Spleen (tissue), 13 donors: ENCODE measurements at places on chromosomes 11 and 22.
A peak's percentile ranks its signal among the peaks of the same experiment; 100 is the strongest.

DNA sequence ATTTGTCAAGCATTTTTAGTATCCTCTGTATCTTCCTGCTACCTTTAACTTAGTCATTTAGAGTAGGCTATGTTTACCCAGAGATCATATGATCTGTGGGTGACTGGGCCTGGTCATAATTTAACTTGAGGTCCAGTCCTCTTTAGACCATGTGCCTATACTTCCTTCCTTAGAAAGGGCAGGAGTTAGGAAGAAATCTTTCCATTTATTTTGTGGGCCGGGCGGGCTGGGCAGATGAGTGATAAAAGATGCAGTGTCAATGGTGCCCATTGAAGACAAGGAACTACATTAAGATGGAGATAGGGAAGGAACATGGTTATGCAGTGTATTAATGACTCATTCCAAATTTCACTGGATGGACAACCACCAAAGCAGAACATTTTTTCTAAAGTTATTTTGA lies 30.9 kb upstream of the PDE3B start:
- DNase-seq, result no peak

DNA sequence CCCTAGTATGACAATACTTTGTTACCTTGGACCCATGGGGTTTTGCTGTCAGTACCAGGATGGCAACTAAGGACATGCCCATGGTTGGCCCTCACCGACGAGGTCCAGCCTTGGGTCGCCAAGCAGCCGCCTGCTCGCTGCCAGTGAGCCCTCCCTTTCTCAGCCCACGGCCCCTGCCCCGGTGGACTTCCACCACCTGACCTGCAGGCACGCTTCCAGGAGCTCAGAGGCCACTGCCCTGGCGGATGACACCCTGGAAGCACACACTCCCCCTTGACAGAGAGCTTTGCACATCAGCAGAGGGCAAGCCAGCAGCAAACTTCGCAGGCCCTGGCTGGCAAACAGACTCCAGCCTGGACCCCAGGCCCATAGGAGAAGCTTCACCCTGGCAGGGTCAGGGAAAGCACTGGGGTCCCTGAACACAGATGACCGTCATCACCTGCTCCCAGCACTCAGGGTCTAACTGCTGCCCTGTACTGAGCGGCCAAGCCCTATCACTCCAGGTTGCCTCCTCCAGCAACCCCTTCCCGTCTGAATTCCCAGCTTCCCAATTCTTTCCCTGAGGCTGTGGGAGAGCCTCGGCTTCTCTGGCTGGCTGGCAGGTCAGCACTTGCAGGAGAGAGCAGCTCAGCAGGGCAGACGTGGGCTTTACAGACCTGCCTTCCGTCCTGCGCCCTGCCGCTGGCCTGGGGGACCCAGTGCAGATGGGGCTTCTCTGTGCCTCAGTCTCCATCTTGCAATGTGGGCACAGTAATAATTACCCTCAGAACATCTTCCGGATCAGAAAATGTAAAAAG lies 2.7 kb upstream of the PPARA start:
- no peak for DNase-seq

- DNase-seq, result peak; percentile 74
These were observed 54.7 kb upstream of the PRDM11 start for GRCh38 chr11:45091563-45092403.

DNA sequence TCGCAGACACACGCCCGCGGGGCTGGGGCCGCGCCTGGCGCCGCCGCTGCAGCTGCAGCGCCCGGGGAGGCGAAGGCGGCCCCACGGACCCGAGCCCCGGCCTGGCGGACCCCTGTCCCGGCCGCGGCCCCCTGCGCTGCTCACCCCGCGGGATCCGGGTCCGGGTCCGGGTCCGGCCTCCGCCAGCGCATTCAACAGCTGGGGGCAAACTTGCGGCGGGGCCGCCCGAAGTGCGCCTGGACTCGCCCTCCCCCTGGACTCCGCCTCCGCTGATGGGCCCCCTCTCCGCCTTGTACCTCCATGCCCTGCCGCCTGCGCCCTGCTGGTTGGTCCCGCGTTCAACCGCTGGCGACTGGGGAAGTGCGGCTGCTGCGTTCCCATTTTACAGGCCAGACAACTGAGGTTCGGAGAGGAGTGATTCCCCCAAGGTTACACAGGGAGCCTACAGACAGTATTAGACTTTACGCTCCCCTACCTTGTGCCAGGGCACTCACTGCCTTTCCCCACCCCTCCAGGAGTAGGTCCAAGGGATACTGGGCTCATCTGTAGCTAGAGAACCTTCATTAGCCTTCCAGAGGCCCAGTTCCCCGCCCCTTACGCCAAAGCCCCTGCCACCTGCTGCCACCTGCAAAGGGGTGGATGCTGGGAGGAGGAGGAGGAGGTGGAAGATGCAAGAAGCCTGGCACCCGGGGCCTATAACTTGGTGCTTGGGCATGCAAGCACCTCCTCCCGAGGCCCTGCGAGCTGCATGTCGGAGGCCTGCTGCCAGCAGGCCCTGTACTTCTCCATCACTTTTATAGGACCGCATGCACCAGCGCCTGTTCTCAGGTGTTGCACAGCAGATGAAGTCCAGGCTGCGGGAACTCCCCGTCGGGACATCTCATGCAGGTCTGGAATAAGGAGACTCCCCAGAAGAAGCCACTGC lies 694 bp upstream of the ELFN2 start:
- no peak for DNase-seq

DNA sequence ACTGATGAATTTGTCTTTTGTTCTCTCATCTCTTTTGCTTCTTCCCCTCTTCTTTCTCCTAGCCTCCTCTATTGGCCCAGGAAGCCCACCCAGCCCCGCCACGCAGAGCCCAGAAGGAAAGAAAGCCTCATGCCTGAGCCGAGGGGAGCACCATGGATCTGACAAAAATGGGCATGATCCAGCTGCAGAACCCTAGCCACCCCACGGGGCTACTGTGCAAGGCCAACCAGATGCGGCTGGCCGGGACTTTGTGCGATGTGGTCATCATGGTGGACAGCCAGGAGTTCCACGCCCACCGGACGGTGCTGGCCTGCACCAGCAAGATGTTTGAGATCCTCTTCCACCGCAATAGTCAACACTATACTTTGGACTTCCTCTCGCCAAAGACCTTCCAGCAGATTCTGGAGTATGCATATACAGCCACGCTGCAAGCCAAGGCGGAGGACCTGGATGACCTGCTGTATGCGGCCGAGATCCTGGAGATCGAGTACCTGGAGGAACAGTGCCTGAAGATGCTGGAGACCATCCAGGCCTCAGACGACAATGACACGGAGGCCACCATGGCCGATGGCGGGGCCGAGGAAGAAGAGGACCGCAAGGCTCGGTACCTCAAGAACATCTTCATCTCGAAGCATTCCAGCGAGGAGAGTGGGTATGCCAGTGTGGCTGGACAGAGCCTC lies 3.8 kb downstream of the ZBTB16 start:
- no peak for DNase-seq

DNA sequence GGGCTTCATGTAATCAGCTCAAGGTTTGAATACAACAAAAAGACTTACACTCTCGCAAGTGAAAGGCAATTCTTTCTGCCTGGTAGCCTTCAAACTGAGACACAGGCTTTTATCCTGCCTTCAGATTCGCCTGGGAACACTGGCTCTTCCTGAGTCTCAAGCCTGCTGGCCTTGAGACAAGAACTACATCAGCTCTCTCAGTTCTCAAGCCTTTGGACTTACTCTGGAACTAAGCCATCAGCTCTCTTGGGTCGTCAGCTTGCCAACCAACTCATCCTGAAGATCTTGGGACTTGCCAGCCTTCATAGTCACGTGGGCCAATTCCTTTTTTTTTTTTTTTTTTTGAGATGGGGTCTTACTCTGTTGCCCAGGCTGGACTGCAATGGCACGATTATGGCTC lies 35.7 kb upstream of the LRRC10B start:
- DNase-seq, result no peak

GRCh38 chr11:102921587-102922220 lies 33.8 kb downstream of the MMP13 start:
- no peak for DNase-seq

DNA sequence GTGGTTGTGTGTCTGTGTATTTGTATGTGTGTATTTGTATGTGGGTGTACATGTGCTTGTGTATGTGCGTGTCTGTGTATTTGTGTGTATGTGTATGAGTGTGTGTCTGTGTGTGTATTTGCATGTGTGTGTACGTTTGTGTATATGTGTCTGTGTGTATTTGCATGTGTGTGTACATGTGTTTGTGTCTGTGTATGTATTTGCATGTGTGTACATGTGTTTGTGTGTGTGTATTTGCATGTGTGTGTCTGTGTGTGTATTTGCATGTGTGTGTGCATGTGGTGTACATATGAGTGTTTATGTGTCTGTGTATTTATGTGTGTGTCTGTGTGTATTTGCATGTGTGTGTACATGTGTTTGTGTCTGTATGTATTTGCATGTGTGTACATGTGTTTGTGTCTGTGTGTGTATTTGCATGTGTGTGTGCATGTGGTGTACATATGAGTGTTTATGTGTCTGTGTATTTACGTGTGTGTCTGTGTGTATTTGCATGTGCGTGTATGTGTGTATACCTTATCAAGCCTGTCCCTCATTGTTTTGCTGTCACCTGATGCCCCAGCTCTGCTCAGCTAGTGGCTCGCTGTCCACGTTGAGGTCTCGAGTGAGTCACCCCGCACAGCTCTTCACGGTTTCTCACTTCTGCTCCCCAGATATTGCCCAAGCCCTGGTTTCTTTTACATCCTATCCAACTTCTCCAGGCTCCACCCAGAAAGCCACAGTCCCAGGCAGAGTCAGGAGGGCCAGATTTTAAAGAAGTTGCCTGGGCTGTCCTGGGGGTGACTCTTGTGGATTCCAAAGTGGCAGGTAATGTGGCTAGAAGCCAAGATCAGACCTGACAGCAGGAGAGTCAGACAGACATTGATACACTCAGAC lies 15.2 kb downstream of the MB start:
- DNase-seq, result no peak

DNA sequence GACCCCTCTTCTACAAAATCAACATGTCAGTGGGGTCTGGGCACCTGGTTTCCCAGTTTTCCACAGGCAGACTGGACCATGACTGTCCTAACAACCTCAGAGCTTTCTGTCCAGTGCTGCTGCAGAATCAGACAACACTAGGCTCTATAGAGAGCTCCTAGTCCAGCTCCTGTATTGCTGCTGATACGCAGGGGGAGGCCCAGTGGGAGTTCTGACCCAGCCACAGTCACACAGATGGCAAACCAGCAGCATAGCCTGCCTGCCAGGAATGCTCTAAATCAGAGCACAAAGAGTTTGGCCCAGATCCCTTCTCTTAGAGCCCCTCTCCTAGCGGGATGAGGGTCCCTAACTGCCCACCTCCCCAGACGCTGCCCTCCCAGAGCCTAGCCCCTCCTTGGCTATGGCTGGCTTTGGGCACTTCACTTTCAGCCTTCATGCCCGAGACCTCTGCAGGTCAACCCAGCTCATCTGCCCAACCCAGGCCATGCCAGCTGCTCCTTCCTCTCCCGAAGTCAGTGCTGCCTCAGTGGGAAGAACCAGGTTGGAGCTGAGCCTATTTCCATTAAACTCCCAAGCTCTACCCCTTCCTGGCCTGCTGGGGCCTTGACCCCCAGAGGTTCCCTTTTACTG lies 15.8 kb upstream of the SLCO2B1 start:
- DNase-seq, result no peak

GRCh38 chr22:31857247-31857646 lies 87.1 kb upstream of the YWHAH start:
- DNase-seq, result no peak

DNA sequence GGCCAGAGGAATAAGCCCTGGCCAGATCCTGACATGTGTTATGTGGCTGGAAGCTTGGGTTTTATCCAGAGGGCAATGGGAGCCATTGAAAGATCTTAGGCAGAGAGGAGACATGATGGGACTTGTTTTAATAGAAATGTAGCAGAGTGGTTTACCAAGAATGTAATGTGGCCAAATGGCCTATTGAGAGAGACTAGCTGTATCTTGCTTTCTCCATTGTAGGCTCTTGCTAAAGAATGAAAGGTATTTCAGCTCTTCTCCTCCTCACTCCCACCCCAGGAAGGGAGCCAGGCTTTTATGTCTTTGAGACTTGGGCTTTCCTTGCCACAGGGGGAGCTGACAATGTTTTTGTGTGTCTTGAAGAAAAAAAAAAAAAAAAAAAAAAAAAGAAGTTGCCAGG lies 82.3 kb downstream of the TRIM29 start:
- no peak for DNase-seq
